ENCODE measurements at places on chromosomes 6 and 20.

DNA sequence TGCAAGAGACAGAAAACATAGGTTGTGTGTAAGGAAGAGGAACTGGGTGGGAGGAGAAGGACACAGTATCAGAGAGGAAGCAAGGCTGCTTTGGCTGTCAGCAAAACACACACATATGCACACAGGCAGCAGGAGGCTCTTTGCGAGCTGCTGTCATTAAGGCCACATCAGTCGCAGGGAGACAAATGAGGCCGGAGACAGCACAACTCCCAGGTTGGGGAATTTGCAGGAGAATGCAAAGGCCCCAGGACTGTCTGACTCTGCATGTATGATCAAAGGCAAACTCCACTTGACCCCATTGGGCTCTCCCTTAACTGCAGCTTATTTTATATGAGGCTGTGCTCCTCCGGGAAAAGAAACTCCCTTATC lies 35.3 kb downstream of the METTL24 start:
- DNase-seq, result no peak

GRCh38 chr6:16301511-16301910 lies 63.1 kb downstream of the GMPR start:
- no peak for DNase-seq

GRCh38 chr20:19785983-19786285 lies 27.9 kb downstream of the RIN2 start:
- no peak for DNase-seq

DNA sequence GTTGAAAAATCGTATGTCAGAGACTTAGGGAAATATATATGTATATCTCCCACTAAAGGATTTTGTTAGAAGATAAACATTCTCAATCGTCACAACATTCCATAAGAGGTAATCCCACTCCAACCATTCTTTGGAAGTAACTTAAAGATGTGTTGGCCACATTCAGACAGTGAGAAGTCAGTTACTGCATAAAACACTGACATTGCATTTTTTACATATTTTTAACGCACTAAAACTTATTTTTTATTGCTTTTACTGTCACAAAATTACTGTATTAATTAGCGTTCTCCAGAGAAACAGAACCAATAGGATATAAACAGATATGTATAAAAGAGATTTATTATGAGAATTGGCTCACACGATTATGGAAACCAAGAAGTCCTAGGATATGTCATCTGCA lies 74.3 kb upstream of the VGLL2 start:
- DNase-seq, result no peak

DNA sequence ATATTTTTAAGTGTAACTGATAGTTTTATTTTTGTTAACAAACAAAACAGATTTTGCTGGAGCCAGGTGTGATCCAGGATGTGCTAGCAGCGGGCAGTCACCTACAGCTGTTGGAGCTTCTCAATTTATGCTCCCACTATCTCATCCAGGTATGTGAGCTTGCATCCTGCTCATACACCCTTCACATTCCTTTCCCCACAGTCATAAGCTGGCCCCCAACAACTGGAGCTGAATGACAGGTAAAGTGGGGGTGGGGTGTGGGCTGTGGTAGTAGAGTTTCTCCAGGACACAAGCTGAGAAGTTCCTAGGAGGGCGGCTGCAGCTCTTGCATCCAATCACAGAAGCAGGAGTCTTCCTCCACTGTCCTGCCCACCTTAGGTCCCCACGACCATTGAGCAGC lies 140.1 kb downstream of the KLHL32 start:
- no peak for DNase-seq

DNA sequence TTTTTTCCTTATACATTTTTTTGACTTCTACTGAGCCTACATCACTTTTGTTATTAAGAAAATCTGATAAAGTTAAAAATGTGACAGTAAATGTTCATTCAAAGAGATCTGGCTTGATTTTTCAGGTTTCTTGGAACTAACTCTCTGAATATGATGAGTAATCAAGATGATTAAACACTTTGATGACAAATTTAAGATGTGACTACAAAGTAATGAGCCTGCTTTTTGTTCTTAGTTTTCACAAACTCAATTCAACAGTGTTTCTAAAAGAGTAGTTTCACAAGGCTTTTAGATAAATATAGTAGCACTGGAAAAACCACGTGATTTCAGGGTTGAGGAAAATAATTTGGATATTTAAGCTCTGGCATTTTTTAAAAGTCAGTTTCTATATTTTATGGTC lies 37.9 kb upstream of the HDDC2 start:
- DNase-seq, result no peak

GRCh38 chr20:50569864-50570836 lies 60.0 kb downstream of the PTPN1 start:
- no peak for DNase-seq

- DNase-seq, result no peak
Measured at GRCh38 chr20:3777716-3778629, 3.3 kb downstream of the SPEF1 start.

DNA sequence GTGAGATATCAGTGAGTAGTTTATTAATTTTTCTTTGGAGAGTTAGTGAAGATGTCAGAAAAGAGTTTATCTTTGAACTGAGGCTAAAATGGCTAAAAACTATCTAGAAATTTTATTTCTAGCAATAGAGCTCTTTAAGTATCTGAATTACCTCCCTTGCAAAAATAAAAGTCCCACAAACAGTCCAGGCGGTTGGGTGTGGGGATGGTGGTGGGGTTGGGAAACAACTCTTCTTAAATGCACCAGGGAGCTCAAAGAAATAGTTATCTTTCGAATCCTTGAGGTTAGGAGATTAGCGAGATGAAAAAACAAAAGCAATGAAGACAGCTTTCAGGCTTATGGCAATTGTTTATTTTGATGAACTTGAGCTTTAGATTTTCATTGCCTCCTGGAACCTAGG lies 1299.1 kb upstream of the ADGRB3 start:
- DNase-seq, result no peak

- no peak for DNase-seq
Measured at GRCh38 chr6:110430236-110430635, 14.9 kb upstream of the DDO start.

DNA sequence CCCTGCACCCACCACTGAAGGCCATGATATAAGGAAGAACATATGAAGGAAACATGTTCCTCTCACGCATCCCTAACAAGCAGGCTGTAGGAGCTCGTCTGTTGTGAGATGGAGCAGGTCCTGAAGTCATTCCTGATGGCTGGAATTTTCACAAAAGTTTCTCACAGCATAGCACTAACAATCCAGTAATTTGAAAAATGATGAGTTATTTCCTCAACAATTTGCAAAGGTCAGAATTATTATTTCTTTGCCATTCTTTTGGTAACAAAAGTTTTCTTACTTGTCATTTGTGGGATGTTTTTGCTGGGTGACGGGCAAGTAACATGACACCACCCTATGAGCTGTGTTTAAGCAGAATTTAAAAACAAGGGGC lies 27.6 kb upstream of the FRMD1 start:
- no peak for DNase-seq

DNA sequence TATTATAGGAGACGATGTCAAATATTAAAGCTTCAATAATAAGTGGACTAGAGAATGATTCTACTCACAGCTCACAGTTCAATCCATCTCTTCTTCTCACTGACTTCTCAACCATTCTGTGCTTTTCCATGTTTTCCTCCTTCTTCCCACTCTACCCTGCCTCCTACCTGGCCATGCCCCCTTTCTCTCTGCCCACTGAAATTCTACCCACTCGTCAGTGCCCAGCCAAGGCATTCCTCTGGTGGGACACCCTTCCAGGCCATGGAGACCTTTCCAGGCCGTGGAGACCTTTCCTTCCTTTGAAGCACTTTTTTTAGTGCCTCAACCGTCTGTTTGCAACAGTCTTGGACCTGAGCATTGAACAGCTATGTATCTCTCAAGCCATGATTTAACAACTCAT lies 18.5 kb downstream of the BACH2 start:
- no peak for DNase-seq

DNA sequence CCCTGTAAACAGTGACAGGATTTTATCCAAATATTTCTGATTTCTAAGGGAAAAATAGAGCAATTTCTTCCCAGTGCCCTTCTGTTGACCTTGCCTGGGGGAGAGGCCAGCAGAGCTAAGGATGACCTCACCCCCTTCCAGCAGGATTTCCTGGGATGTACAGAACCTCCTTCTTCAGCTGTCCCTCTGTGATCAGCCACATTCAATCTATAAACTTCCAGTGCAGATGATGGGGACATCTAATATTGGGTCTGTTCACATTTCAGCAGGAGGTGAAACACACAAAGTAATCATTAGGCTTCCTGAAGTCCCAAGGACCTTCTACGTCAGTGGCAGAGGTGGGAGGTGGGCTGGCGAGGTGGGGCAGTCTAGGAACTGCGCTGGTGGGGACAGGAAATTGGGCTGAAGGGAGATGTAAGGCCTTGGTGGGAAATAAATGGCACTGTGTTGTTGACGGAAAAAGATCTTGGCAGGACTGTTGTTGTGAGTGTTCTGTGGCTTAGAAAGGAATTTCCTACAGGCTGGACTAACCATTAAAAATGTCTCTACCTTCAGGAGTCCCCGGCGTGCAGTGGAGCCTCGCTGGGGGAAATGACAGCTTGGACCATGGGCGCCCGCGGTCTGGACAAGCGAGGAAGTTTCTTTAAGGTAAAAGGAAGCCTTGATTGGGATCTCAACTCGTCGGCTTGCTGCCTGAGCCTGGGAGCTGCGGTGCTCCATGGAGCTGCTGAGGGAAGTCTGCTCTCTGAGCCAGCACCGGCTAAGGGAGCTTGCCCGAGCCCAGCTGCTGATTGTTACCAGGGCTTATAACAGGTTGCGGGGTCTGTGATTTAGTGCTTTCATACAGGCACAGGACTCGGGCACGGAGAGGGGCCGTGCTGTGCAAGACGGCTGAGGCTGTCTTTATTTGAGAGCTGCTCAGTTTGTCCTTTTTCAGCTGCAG lies 127.9 kb upstream of the NAA20 start:
- DNase-seq, result no peak

DNA sequence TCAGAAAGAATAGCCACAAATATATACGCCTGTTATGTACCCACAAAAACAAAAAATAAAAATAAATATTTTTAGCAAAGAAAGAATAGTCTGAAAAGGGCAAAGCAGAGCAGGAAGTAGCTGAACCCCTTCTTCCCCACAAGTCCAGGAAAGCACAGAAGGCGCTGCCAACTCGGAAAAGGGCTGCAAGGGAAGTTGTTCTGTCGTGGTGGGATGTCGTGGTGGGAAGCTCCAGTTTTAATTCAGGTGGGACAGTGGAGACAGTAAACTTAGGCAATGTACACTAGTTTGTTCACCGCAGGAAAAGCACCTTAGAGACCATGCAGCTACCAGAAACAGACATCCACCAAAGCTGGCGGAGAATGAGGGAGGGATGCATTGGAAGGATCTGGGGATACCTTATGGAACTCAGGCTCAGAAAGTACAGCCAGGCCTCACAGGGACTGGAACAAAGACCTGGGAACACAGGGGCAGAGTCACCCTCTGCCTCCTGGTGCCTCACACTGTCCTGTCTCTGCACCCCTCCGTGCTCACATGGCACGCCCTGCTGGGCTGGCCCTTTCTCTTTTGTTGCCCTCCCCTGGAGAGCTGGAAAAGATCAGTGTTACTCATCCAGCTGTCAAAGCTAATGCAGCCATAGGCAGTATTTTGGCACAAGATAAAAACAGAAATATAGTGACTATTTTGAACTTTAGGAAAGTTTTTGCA lies 3.3 kb upstream of the APMAP start:
- no peak for DNase-seq

GRCh38 chr20:13868331-13868730 lies 83.5 kb downstream of the NDUFAF5 start:
- DNase-seq, result no peak

- DNase-seq, result no peak
Measured at GRCh38 chr6:110095935-110096334, 83.5 kb downstream of the WASF1 start.

GRCh38 chr6:113635222-113635986 lies 221.7 kb upstream of the MARCKS start:
- DNase-seq, result no peak

DNA sequence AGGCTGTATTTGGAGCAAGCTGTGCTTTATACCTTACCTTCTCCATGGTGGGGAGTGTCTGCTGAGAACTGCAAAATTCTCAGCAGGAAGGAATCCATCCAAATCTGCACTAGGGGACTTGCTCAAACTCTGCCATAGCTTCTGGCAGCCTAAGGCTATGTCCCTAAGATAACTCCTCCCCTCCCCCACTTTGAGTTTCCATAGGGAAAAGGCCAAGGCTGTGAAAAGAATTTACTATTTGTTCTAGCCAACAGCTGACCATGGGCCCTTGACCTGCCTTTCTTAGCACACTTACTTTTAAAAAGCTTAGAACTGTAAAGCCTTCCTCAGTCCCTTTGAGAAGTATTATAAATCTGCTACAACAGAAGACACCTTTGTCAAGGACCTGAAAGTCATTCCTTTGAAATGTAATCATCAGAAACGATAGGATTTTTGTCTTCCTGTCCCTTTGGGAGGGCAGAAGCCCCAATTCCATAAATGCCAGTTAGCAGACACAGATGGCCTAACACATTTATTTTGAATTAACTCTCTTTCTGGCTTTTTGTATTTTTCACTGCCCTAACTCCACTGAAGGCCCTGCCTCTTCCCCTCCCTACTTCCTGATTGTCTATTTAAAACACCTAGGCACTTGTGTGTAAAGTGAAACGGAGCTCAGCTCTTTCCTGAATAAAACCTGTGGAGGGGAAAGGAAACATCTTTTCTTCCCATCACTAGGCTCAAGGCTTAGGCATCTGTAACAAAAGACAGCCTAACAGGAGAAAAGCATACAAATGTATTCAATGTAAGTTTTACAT lies 157.1 kb downstream of the AKAP7 start:
- DNase-seq, result no peak

- no peak for DNase-seq
Measured at GRCh38 chr6:168132531-168133167, 53.6 kb upstream of the FRMD1 start.

- DNase-seq, result no peak
Measured at GRCh38 chr6:166556863-166557322, 29.6 kb downstream of the RAMACL start.

- no peak for DNase-seq
Measured at GRCh38 chr20:56163806-56164205, 84.7 kb upstream of the MC3R start.

- no peak for DNase-seq
Measured at GRCh38 chr6:134361011-134361410, 43.1 kb upstream of the SGK1 start.

DNA sequence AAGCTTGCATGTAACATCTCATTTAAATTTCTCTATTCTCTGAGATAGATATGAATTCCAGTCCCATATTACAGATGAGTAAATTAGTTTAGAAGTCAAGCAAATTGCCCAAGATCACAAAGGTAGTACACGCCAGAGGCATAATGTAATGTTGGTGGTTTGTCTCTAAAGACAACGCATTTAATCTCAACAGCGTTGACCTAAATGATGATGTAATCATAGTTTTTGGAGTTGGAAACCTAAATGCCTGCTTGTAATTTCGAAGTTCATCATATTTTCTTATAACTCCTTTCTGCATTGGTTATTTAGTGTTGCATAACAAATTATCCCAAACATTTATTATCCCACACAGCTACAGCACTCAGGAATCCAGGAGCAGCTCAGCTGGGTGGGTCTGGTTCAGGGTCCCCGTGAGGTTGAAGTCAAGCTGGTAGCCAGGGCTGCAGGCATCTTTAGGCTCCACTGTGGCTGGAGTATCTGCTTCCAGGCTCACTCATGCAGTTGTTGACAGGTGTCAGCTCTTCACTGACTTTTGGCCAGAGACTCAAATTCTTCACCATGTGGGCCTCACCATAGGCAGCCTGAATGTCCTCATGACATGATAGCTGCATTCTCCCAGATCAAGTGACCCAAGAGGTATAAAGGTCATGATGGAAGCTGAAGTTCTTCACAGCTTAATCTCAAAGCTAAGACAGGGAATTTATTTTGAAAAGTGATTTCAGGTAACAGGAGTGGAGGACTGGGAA lies 122.0 kb upstream of the SPTLC3 start:
- DNase-seq, result no peak

GRCh38 chr6:88268508-88268907 lies 102.4 kb upstream of the CNR1 start:
- DNase-seq, result no peak

Data from T follicular helper cell (primary cell).